ENCODE measurements at places on chromosomes 5 and 9. TPM values are rescaled to one million over a fixed set of nuclear protein-coding genes. Genes with fewer than 3 reads are reported as not detected.

The CBY3 gene
- total RNA-seq: not detected

The ADAMTS19 gene
- total RNA-seq: 0.96 TPM

The PCDHGA10 gene
- total RNA-seq: 6.3 TPM

The ABLIM3 gene
- 4.9 TPM for total RNA-seq

The ZDHHC12 gene
- total RNA-seq: 157 TPM

The CSF1R gene
- total RNA-seq: 15.2 TPM

The PDZD2 gene
- total RNA-seq: 3.5 TPM

The C9orf153 gene
- total RNA-seq: not detected

The DAPK1 gene
- 26.6 TPM for total RNA-seq

The ARID3C gene
- total RNA-seq: not detected

The EIF4EBP3 gene
- not detected for total RNA-seq

The PDE8B gene
- total RNA-seq: 0.68 TPM

The LCN2 gene
- 17.7 TPM for total RNA-seq

The ANKRD34B gene
- not detected for total RNA-seq

The C9orf50 gene
- total RNA-seq: not detected

The C7 gene
- 132 TPM for total RNA-seq

The CNTNAP3B gene
- total RNA-seq: 2.8 TPM

The GARIN3 gene
- total RNA-seq: not detected

The BTNL8 gene
- total RNA-seq: 60.8 TPM

The IZUMO3 gene
- total RNA-seq: not detected

The GRM6 gene
- not detected for total RNA-seq

The PCDHB9 gene
- total RNA-seq: 1.6 TPM

The CNTFR gene
- total RNA-seq: 59.1 TPM

The SH3RF2 gene
- 79.9 TPM for total RNA-seq

The TRPM3 gene
- total RNA-seq: 1.2 TPM

The KCNV2 gene
- not detected for total RNA-seq

The ELAVL2 gene
- total RNA-seq: not detected

The PPP3R2 gene
- total RNA-seq: not detected

The TAF11L2 gene
- not detected for total RNA-seq

The TRIM36 gene
- total RNA-seq: 30.8 TPM

The SPATA31D4 gene
- not detected for total RNA-seq

Data from transverse colon (tissue), 4 donors.